ENCODE measurements at places on chromosomes 3 and 15. TPM values are rescaled to one million over a fixed set of nuclear protein-coding genes. Genes with fewer than 3 reads are reported as not detected.

DNA sequence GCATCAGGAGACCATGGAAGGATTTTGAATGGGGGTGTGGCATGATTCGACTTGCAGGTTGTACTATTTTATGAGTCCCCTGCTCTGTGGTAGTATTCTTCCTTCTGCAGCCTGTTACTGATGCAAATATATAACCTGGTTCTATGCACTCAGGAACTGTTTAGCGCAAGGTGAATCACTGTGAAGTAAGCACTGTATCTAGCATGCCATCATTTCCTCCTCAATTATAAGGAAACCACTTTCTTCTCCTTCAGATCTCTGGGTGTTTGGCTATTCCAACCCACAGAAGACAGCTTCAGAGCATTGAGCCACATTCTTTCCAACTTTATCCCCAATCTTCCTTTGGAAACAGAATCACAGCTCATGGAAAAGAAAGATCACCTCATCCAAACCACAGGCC, 176.7 kb downstream of the DIPK2A start:
- DNase-seq: no peak

DNA sequence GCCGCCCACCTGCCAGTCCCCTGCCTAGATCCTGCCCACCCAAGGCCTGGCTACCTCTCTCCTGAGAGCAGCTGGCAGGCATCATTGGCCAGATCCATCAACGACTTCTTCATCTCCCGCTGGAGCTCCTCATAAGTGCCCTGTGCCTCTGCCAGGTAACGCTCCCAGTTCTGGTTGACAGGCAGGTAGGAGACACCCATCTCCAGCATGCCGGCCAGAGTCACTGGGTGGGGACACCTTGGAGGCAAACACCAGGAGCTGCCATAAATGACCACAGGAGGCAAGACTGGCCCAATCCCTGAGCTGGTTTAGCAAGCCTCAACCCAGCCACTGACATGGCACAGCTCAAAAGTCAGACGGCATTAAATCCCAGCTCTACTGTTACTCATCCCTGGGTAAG, 7.5 kb downstream of the POLG start:
- DNase-seq: no peak

Gene MCTP2
- total RNA-seq: 6.6 TPM

- no peak for DNase-seq
Measured at GRCh38 chr3:163462446-163462845, 1615.8 kb downstream of the SI start.

Gene IMPG2
- total RNA-seq: 0.16 TPM

DNA sequence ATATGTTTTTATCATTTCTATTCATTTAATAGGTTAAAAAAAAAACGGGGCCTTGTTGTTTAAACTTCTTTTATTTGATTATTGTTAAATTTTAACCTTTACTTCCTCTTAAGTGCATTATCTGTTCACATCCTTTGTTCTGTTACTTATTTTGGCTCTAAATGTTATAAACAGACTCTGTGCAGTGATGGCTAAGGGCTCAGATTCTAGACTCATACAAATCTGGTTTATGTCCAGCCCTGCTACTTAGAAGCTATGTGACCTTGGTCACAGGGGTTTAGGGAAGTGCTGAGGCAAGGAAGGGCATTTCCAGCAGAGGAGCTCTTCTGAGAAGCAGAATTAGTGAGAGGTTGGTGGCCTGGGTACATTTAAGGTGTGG, 55.3 kb upstream of the VILL start:
- DNase-seq: no peak

Gene TNFSF10
- 80.4 TPM for total RNA-seq

Gene BTLA
- not detected for total RNA-seq

Gene TAMM41
- 10.8 TPM for total RNA-seq

Gene EXD1
- not detected for total RNA-seq

DNA sequence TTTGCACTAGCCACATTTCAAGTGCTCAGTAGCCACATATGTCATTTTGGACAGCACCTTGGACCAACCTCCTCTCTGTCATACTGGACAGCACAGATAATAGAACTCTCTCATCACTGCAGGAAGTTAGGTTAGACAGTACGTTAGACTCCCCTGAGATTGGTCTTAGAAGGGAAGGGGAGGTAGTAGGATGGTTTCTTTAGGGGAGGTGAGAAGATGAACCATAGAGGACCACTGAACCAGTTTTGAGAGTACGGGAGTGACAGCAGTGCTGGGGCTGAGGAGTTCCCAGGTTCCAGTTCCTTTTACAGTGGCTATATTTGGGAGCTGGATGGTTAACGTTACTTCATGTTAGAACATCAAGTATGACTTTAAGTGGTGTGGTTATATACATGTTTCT, 7.8 kb downstream of the LRCH3 start:
- DNase-seq: no peak

DNA sequence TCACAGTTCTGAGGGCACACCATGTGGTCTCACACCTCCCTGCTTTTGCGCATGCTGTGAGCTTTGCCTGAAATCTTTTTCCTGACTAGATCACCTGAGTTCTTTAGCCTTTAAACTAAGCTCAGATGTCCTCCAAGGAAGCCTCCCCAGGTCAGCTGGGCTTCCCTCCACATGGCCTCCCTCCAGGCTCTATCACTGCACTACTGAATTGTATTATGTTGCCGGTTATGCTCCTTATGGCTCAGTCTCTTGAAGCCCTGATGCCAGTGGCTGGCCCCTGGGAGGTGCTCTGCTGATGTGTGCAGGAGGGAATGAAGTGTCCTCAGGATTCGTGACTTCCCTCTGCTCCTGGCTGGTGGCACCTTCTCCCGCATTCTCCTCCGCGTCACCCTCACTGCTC, 93.3 kb upstream of the BLM start:
- no peak for DNase-seq

DNA sequence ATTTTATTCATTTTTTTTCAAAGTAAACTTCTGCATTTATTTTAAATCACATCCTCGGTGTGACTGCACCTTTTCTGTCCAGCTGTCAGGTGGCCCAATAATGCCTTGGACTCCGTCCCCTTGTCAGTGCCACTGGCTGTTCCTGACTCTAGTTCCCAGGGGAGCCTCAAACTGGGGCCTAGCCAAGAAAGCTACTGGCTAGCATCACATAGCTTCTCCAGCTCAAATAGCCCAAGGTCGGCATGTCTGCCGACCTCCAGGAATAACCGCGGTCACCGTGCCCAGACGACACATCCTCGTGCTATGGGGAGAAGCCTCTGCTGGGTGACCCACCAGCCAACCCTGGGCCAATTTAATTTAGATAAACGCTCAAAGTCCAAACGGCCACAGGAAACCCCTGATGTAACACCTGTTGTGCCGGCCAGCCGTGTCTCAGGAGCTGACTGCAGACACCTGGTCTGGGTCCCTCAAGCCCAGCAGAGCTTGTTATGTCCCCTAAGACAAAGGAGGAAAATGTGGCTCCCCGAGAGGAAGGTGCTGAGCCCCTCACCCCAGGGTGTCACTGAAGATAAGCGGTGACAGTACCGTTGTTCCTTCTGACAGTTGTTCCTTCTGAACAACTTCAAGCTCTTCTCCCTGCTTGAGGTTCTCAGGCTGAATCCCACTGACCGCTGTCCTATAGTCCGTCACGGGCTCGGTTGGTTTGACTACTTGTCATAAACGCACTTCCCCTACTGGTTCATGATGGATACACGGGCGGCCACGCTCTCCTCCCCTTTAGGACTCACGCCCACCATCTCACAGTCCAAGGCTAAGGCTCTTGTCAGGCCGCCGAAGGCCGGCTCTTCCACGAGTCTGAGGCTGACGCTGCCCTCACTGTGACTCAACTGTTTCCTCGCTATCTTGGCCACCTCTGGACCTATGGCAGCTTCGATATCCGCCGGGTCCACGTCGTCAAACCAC, 126.2 kb downstream of the KLF13 start:
- no peak for DNase-seq

GRCh38 chr3:148540266-148540665, 157.4 kb upstream of the AGTR1 start:
- no peak for DNase-seq

DNA sequence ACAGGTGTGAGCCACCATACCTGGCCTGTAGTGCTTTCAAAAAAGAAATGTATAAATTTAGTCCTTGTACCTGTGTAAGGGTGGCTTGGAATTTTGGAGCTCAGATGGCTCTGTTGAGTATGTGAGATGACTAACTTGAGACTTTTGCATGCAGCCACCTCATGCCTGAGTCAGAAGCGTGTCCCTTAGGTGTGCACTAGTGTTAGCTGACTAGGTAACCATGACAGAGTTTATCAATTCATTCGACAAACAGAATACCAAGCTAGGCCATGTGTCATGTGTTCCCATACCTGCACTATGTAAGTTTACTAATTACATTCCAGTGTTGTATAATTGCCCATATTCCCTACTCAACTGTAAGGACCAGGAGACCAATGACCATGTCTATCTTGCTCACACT, 4.0 kb upstream of the ZNF639 start:
- DNase-seq: no peak

Gene WDR49
- 1.7 TPM for total RNA-seq

GRCh38 chr3:189982321-189982945, 138.3 kb downstream of the P3H2 start:
- DNase-seq: no peak

DNA sequence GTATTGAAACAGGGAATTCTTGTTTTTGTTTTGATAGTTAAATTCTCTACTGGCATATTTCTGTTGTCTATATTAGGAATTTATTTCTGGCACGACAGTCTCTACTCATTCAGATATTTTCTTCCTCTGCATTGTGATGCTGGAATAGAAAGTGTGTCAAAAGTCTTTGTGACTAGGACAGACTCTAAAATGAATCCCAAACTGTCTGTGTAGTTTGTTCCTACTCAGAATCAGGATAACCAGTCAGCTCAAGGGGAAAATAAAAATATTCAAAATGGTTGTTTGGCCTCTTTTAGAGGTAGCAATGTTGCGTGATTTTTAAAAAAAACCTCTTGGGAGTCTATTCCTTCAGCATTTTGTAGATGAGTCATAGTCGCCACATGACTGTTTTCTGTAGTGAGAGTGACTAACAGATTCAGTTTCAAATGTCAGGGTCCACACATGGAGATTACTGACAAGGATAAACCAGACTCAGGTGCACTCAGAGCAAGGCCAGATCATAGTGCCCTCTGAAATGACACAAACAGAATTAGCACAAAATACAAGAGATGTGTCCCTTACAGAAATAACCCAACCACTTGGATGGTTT, 13.1 kb downstream of the SLC7A14 start:
- DNase-seq: no peak

- DNase-seq: no peak
Measured at GRCh38 chr15:37137221-37137620, 36.9 kb upstream of the MEIS2 start.

Gene PPP1R14D
- total RNA-seq: not detected

Gene LRRC31
- total RNA-seq: not detected

Gene COL8A1
- total RNA-seq: 31.1 TPM

Gene TRPM7
- 27.2 TPM for total RNA-seq

Gene CPNE4
- 28.2 TPM for total RNA-seq

Gene TUSC7
- total RNA-seq: not detected

DNA sequence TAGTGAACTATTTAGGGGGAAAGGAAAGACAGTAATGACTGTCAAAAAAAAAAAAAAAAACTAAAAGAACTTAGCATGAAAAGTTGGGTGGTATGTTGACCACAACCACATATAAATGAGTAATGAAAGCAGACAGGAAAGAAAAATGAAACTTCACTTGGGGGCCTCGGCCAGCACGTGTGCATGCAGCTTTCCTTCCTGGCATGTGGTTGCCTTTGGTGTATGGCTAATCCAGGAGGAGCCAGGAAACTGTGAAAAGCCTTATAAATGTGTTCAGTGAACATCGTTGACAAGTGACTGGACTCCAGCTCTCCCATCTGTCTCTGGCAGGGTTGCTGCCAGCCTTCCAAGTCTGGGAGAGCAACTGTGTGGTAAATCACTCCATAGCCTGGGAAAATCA, 195.1 kb downstream of the DTWD1 start:
- peak; percentile 38 for DNase-seq

Gene ANKRD34C
- 0.43 TPM for total RNA-seq

- DNase-seq: no peak
Measured at GRCh38 chr3:50466177-50466576, 37.3 kb downstream of the CACNA2D2 start.

DNA sequence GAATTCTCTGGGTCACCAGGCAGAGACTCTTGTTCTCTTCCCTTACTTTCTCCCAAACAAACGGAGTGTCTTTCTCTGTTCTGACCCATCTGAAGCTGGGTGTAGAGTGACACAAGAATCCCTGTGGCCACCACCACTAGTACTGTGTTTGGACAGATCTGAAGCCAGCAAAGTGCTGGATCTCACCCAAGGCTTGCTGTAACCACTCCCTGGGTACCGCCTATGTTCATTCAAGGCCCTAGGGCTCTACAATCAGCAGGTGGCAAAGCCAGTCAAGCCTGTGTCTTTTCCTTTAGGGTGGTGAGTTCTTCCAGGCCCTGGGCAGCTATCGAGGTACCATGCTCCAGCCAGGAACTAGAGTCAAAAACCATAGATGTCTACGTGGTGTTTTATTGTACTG, 149.2 kb upstream of the CTNNB1 start:
- no peak for DNase-seq

Gene RTP1
- not detected for total RNA-seq

Gene TIGIT
- not detected for total RNA-seq

- no peak for DNase-seq
Measured at GRCh38 chr3:27387625-27388024, 18.4 kb upstream of the NEK10 start.

- DNase-seq: peak; percentile 62
Measured at GRCh38 chr15:74174219-74174957, 878 bp downstream of the ISLR start.

DNA sequence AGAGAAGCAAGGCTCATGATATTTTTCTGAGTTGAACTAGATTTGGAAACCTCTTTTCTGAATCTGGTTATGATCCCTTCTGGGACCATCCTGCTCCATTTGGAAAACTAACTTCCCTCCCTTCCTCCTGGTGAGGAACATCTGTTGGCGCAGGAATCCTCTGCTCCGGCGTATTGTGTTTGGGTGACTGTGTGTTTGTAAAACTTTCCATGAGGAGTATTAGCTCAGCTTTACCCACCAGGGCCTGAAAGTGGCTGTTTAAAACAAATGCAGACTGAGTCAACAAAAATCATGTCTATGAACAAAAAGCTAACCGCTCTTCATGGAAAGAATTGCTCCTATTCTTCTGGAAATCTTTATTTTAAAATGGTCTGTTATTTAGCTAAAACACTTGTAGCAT, 17.7 kb downstream of the STARD9 start:
- peak; percentile 52 for DNase-seq

Gene MYRIP
- 2.2 TPM for total RNA-seq

GRCh38 chr3:101038393-101038792, 45.2 kb upstream of the ABI3BP start:
- DNase-seq: no peak

GRCh38 chr3:28210968-28211713, 30.3 kb upstream of the CMC1 start:
- DNase-seq: no peak

GRCh38 chr3:98733812-98734281, 29.3 kb upstream of the ST3GAL6 start:
- no peak for DNase-seq

Gene TIMP4
- 21.0 TPM for total RNA-seq

DNA sequence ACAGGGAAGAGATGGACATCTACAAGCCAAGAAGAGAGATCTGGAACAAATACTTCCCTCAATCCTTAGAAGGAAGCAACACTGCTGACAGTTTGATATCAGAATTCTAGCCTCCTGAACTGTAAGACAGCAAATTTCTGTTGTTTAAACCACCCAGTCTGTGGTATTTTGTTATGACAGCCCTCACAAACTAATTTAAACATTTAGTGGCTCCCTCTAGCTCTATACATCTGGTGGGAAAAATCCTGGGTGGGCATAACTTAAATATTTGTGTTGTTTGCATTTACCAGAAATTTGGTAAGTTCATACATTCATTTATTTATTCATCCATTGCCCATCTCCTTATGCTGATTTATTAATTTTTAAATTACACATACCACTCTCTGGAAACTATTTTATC, 62.5 kb upstream of the GSK3B start:
- DNase-seq: no peak

GRCh38 chr3:183875411-183875810, 9.3 kb downstream of the PARL start:
- DNase-seq: no peak
